ENCODE measurements at places on chromosomes 16 and 17.

DNA sequence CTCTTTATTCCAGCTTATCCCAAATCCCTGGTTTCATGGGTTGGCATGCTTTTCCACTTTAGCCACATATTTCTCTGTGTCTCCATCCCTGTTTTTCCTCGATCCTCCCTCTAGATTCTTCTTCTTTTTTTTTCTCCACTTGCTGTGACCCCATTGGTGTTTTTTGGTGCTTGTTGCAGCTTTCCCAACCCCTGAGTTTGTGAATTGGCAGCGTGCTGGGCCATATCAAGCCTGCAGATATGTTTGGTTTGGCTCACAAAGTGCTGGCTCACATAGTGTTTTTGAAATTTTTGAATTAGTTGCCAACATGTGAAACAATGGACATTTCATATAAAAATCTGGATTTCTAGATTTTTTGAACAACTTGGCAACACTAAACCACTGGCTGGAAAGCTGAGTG lies 8.8 kb downstream of the GPR139 start:
- no peak for DNase-seq

GRCh38 chr17:67970783-67971182 lies 25.5 kb downstream of the C17orf58 start:
- DNase-seq, result no peak

- DNase-seq, result no peak
Observed at GRCh38 chr17:40247926-40248495, 28.9 kb downstream of the WIPF2 start.

DNA sequence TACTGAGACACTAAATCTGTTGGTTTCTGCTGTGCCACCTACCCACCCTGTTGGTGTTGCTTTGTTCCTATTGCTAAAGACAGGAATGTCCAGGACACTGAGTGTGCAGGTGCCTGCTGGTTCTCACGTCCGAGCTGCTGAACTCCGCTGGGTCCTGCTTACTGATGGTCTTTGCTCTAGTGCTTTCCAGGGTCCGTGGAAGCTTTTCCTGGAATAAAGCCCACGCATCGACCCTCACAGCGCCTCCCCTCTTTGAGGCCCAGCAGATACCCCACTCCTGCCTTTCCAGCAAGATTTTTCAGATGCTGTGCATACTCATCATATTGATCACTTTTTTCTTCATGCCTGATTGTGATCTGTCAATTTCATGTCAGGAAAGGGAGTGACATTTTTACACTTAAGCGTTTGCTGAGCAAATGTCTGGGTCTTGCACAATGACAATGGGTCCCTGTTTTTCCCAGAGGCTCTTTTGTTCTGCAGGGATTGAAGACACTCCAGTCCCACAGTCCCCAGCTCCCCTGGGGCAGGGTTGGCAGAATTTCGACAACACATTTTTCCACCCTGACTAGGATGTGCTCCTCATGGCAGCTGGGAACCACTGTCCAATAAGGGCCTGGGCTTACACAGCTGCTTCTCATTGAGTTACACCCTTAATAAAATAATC lies 14.6 kb downstream of the STH start:
- DNase-seq, result no peak

- peak; percentile 33 for DNase-seq
Observed at GRCh38 chr17:68591583-68591982, 9.6 kb downstream of the FAM20A start.

DNA sequence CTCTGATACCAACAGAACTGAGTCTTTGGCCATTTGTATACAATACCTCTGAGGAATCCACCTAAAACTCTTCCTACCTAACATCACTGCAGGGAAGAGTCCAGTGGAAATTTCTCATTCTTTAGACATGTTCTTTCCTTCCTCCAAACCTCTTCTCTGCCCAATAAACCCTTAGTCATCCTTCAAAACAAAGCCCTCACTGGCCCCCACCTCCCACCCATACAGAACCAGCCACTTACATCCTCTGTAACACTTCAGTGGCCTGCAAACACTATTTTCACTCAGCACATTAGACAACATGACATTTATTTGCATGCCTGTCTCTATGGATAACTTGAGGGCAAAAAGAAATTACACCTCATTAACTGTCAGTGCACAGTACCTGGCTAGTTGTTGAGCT lies 200.3 kb upstream of the NOG start:
- DNase-seq, result no peak

- peak; percentile 70 for DNase-seq
Observed at GRCh38 chr16:67029254-67030096, 526 bp downstream of the CBFB start.

GRCh38 chr16:83722456-83723183 lies 85.2 kb upstream of the HSBP1 start:
- DNase-seq, result no peak

GRCh38 chr16:86050591-86051367 lies 151.8 kb downstream of the IRF8 start:
- no peak for DNase-seq
